ENCODE measurements at places on chromosomes 7 and 10. TPM values are rescaled to one million over a fixed set of nuclear protein-coding genes. Genes with fewer than 3 reads are reported as not detected.
A peak's percentile ranks its signal among the peaks of the same experiment; 100 is the strongest.

- DNase-seq = no peak
Measured at GRCh38 chr10:43090188-43090587, 13.3 kb downstream of the RET start.

- DNase-seq = no peak
Measured at GRCh38 chr7:30201161-30201666, 66.4 kb downstream of the MTURN start.

GRCh38 chr7:33868166-33868565 lies 37.2 kb upstream of the BMPER start:
- DNase-seq = peak; percentile 47

GRCh38 chr10:60044242-60044641 lies 137.9 kb upstream of the CCDC6 start:
- DNase-seq = peak; percentile 72

The LEP gene
- not detected for total RNA-seq

- no peak for DNase-seq
Measured at GRCh38 chr10:89887406-89887805, 186.0 kb downstream of the KIF20B start.

DNA sequence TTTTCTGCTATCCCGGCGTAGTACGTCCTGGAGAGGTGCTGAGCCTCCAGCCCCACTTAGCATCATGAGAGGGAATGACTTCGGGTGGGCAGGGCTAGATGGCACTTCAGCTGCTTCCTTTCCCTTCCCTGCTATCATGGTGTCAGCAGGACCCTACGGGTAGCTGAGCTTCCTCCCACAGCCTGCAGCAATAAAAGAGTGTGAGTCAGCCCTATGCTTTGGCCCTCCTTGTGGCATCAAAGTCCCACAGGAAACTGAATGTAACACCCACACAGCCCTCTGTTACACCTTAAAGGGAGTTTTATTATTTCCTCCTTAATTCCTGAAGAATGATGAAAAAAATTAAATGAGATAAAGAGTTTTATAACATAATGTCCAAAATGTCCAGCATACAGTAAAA lies 458.1 kb downstream of the RPS24 start:
- DNase-seq = no peak

DNA sequence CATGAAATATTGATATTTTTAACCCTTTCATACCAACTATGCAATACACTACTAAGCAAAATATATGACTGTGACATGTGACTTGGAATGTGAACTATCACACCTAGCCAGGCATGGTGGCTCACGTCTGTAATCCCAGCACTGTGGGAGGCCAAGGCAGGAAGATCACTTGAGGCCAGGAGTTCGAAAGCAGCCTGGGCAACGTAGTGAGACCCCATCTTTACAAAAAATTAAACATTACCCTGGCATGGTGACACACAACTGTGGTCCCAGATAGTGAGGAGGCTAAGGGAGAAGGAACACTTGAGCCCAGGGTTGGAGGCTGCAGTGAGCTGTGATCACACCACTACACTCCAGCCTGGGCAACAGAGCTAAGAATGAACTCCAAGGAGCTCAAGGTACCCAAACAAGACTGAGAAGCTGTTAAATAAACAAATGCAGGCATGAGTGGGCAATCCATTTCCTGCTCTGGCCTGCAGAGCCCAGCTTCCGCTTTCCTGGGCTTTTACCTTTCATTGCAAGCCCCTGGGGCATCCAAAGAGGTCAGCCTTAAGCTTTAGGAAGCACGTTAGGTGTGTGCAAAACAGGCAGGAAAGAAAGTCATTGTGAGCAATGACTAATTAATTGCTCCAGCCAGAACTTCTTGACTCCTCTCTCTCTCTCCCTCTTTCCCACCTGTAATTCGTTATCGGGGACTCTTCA lies 162.1 kb upstream of the FOXK1 start:
- DNase-seq = no peak

DNA sequence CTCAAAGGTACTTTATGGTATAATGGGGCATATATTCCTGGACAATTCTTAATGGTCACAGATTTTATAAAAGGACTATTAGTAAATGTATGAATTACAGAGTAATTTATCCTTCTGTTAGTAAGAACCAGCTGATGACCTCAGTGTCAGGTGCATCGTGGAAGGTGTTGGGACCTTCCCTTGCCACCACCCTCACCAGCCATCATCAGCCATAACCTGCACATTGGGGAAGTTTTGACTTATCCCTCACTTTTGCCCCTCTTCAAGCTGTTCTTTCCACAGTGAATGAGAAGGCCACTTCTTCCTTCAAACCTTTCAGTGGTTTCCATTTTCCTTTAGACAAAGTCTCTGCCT lies 52.2 kb downstream of the FIGNL1 start:
- no peak for DNase-seq

GRCh38 chr10:106479636-106480035 lies 684.9 kb downstream of the SORCS1 start:
- peak; percentile 1 for DNase-seq

GRCh38 chr7:53111031-53111430 lies 75.6 kb downstream of the POM121L12 start:
- DNase-seq = peak; percentile 83

GRCh38 chr10:35446439-35446838 lies 110.1 kb downstream of the CCNY start:
- DNase-seq = no peak

- no peak for DNase-seq
Measured at GRCh38 chr10:21330628-21331020, 194.9 kb downstream of the SKIDA1 start.

GRCh38 chr7:50142425-50143017 lies 49.5 kb upstream of the ZPBP start:
- peak; percentile 11 for DNase-seq

The AVPI1 gene
- 5.0 TPM for total RNA-seq

- no peak for DNase-seq
Measured at GRCh38 chr7:27601217-27601616, 61.5 kb downstream of the HIBADH start.

DNA sequence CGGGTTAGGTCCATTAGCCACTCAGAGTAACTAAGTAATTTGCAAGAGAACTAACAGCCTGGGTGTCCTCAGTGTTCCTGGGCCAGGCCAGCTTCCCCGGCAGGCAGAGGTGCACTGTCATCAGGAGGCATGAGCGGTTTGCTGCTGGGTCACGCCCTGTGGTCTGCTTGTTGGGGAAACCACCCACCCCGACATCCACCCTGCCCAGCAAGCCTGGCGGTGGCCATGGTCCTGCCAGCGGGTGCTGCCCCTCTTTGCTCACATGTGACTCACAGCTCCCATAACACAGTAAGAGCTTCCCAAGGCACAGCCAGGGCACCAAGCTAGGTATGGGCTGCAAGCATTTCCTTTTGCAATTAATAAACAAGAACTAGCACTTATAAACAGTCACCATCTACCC lies 75.9 kb downstream of the RGS10 start:
- DNase-seq = no peak

DNA sequence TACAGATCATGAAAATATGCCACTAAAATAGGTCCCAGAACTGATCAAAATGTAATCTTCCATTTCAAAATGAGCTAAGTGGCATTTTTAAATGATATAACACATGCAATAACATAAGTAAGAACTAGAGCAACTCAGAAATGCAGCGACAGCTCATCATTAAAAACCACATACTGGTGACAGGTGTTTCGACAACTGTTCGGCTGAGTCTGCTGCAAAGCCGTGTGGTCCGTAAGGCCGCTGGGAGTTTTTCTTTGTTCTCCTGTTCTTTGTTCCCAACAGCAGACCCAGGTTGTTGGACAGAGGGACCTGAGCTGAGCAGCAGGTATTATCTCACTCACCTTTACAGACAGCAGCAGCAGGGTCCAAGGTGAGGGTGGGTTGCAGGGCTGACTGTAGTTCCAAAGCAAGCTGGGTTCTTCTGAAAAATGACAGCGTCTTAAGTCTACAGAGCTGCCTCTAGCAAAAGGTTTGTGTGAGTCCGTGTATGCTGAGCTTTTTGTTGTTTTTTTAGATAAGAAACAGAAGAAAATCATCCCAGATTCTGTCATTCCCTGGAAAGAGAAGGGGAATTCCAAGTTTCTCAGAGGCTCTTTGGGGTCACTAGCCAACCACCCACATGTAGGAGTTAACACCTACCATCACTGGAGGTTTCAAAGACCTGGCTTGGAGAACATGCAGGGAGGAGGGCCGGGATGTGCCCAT lies 45.4 kb upstream of the MACROH2A2 start:
- peak; percentile 45 for DNase-seq

The PLEKHS1 gene
- not detected for total RNA-seq

DNA sequence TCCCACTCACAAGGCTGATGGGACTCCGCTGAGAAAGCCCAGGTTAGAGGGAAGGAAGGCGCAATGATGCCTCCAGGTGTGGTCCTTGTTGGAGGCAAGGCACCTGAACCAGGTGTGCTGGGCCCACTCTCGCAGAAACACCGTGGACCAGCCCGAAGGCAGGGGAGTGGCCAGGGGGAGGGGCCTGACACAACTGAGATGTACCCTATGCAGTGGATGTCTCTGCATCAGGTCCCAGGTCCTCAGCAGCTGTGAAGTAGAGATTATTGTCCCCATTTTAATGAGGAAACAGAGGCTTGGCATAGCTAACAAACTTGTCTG lies 32.0 kb downstream of the GBX1 start:
- DNase-seq = no peak

DNA sequence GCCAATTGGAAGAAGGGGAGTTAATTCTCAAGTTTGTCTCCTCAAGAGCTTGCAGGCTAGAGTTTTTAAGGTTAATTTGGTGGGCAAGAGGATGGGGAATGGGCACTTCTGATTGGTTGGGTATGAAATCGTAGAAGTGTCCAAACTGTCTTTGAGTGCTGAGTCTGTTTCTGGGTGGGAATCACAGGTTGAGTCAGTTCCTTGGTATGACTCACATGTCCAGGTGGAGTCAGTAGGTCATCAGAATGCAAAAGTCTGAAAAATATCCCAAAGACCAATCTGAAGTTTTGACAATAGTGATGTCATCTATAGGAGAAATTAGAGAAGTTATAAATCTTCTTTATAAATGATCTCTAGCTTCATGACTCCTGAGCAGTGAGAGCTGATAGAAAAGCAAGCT lies 1252.2 kb downstream of the REEP3 start:
- no peak for DNase-seq

GRCh38 chr7:97118306-97118917 lies 914 bp downstream of the SDHAF3 start:
- DNase-seq = no peak

DNA sequence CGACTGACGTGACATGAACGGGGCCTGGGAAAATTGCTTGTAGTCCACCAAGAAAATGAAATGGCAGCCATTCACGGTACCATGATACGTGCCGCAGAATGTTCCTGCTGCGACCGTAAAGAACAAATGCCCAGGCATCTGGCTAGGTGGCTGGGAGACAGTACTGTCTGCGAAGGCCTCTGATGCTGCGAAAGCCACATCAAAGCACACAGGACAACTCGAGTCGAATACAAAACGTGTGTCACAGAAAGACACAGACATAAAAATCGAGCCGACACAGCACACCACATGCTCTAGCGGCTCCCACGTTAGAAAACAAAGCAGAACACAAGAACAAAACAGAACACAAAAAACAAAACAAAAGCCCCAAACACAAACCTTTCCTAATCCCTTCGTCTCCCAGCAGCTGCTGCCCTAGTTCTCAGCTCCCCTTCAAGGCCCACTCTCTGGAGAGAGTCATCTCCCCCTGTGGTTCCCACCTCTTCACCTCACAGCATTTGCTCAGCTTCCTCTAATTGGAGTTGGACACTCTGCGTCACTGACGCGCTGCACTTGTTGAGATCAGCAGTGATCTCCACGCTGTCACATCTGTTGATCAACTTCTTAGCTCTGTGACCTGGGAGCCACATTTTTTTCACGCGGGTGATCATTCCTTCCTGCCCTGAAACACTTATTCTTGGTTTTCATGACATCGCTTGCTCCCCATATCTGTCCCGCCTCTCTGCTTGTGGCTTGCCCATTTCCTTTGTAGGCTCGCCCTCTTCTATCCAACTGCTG lies 112.2 kb downstream of the CLEC2L start:
- no peak for DNase-seq

The ADIRF gene
- not detected for total RNA-seq

The ZNF107 gene
- 5.7 TPM for total RNA-seq

GRCh38 chr10:87613751-87614150 lies 45.9 kb upstream of the PAPSS2 start:
- no peak for DNase-seq

- no peak for DNase-seq
Measured at GRCh38 chr10:48802611-48803071, 118.0 kb downstream of the WDFY4 start.

DNA sequence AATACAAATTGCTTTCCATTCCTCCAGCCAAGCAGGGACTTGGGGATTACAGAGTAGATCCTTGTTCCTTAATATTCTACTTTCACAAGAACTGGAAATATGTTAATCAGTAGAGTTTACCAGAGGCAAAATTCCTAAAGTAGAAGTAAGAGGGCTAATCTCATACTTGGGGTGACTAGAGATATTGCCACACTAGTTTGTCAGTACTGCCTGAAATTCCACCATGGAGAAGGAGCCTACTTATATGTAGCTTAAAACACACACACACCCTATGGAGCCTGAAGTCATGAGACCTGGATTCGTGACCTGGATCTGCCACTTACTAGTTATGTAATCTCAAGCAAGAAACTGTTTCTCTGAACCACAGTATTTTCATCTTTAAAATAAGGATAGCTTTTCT lies 33.9 kb downstream of the STRIP2 start:
- DNase-seq = peak; percentile 64

DNA sequence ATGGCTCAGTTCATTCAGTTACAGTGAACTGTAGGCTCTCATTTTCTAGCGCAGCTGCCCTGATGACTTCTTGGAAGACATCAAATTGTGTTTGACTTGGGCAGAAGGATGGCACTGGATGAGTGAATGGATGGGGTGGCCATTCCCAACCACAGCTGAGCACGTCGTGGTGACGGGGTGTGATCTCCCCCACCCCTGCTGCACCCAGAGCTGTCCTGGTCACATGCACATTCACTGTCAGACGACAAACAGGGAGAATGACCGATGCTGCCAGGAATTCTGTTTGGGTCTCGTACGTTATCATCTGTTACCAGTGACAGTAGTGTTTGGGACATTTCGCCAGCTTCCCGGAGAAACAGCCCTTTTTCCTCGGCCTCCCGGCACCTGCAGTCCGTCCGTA lies 623.2 kb downstream of the SDK1 start:
- DNase-seq = no peak

DNA sequence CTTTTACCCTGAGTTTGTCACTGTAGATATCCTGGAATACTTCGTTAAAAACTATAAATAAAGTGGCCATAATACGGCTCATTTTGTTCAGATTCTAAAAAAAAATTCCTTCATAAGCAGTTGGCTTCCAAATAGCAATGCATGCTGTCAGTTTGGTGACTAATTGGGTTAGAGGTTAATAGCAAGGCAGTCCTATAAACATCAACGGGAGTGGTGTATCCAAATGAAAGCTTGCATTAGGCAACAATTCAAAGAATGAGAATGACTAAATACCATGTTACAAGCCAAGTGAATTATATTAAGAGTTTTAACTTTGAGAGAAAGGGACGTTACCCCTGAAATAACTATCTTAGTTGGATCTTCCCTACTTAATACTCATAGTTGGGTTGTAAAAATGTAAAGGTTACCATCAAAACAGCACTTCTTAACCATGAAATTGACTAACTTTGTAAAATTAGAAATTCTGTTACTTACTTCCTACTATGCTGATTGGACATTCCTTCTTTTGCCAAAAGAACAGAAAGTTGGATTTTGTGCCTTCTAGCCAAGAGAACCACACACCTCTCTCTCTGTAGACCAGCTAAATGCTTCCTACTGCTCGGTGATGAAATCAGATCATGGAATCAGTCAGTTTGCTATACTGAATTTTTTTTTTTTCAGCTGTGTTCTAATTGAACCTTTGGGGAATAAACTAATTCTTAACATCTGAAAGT lies 98.0 kb downstream of the KAT6B start:
- peak; percentile 96 for DNase-seq

The VSTM4 gene
- 1.1 TPM for total RNA-seq

The EVX1 gene
- not detected for total RNA-seq

- DNase-seq = no peak
Measured at GRCh38 chr7:69787736-69788431, 189.6 kb downstream of the AUTS2 start.
